Dermis microvascular lymphatic vessel endothelial cell (primary cell): ENCODE measurements at places on chromosomes 5 and 9.

DNA sequence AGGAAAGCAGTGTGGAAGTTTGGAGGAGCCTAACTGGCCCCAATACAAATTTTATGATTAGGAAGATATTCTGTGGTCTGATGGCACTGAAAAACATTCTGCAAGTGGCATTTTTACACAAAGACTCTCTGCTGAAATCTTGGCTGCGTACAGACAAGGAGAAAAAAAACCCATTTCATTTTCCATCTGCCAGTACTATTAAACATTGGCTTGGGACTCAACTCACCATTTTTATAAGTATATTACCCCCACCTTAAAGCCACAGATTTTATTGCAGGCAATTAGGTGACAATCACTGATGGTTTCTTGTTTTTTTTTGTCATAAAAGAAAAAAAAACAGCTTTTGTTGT is 206.9 kb downstream of the PTTG1 start:
- no peak for DNase-seq

DNA sequence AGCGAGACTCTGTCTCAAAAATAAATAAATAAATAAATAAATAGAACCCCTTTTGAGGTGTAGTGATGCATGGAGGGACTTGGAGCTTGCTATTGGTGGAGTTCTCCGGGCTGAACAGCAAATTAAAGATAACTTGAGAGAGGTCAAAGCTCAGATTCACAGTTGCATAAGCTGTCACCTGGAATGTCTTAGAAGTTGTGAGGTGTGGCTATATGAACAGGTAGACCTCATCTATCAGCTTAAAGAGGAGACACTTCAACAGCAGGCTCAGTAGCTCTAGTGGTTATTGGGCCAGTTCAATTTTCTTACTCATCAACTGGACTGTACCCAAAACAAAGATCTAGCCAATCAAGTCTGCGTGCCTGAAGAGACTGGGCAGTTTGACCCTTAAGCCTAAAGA is 11.7 kb upstream of the STING1 start:
- no peak for DNase-seq

DNA sequence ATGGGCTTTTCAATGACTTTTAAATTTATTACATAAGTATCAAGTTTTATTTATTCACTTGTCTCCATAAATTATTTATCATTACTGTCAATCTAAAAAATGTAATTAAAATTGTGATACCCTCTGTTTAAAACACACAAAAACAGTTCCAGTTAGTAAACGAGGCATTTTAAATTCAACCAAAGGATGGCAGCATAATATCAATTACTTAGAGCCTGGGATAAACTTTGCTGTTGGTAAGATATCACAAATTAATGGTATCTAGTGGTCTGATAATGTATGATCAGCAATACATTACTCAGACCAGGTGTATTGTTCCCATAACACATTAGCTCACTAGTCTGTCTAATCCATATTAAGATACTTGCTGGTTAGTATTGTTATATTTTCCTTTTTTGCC is 9.6 kb upstream of the IFNE start:
- DNase-seq = peak; percentile 20

- no peak for DNase-seq
Measured at GRCh38 chr5:71807909-71808308, 88.8 kb downstream of the CARTPT start.

GRCh38 chr5:169723103-169723831 is 86.2 kb downstream of the DOCK2 start:
- DNase-seq = no peak

- DNase-seq = no peak
Measured at GRCh38 chr9:73011956-73012355, 59.1 kb upstream of the ALDH1A1 start.

DNA sequence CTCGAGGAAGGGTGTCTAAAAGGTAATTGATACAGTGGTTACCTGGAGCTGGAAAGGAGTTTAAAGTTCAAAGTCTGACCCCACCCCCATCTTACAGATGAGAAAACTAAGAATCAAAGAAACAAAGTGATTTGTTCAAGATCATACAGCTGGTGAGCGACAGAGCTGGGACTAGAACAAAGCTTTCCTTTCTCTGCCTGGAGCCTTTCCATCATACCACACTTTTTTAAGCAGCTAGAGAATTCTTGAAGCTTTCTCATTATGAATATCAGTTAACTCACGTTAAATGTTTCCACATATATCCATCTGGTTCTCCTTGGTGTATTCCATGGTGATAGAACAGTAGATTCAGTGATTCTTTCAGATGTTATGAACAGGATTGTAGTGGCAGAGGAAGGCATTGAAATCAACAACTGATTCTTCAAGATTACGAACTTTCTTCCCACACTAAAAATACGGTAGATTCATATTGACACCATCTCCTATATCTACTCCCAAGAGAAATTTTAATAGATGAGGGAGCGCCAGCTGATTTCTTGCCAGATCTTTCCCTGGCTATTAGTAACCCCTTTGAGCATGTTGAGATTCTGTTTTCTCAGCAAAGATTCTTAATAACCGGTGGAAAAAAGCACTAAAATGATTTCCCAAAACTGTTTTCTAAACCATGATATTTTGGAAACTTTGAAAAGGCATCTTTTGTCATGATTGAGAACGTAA is 233.7 kb downstream of the ADAMTSL1 start:
- no peak for DNase-seq

- DNase-seq = no peak
Measured at GRCh38 chr5:103693517-103693916, 130.9 kb upstream of the NUDT12 start.

- DNase-seq = no peak
Measured at GRCh38 chr9:16884952-16885513, 14.6 kb upstream of the BNC2 start.

GRCh38 chr5:122515709-122516431 is 203.8 kb downstream of the SNCAIP start:
- DNase-seq = peak; percentile 71

- DNase-seq = peak; percentile 79
Measured at GRCh38 chr5:58629271-58630159, 46.6 kb downstream of the RAB3C start.

- no peak for DNase-seq
Measured at GRCh38 chr9:114365194-114365593, 22.6 kb downstream of the AKNA start.

DNA sequence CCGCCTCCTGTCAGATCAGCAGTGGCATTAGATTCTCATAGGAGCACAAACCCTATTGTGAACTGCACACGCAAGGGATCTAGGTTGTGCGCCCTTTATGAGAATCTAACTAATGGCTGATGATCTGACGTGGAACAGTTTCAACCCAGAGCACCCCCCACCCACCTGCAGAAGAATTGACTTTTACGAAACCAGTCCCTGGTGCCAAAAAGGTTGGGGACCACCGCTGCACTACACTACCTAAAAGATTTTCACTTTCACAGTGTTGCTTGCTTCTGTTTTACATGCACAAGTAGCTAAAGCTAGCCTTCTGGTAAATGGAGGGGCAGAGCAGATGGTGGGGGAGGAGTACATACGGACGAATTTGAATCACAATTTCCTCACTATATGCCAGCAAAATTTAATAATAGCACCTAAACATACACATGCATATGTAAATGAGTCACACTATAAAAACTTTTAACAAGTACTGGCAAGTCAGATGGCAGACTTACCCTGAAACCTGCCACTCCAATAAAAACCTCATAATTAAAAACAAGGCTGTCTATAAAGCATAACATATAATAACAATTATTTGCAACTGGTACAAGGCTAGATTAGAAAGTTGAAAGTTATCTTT is 24.0 kb upstream of the CDKN2B start:
- no peak for DNase-seq

DNA sequence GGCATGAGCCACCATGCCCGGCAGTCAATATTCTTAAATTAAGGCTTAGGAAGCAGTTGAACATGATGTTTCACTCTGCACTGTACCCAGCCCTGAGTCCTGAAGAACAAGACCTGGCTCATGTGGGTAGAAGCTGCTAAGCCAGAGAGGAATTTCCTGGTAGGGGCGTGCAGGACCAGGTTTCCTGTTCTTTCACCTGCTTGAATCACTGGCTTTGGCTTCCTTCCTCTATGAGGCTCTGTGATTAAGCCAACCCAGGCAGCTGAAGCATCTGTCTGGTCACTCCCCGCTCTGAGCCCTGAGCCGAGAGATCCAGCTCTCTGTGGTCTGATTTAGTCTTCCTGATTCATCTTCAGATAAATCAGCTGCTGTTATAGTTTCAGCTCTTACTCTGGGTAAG is 29.1 kb downstream of the CFAP77 start:
- peak; percentile 10 for DNase-seq

DNA sequence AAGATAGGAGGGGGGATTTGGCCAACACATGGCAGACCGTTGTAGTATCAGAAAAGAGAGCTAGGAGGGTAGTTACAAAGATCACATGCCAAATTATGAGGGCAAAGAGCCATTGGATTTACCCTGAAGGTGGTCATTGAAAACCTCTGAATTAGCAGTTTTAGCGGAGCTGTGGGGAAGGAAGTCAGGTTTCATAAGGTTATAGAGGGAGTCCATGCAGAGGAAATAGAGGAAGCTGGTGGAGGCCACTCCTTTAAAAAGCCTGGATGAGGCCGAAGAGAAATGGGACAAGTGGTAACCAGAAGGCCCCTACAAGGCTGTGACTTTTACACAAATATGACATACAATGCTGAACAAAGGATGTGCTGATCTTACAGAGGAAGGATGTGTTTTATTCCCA is 13.2 kb downstream of the DOCK8 start:
- DNase-seq = no peak

GRCh38 chr5:61256474-61256873 is 75.6 kb upstream of the ZSWIM6 start:
- peak; percentile 24 for DNase-seq

- no peak for DNase-seq
Measured at GRCh38 chr5:118553662-118554061, 434.7 kb downstream of the DTWD2 start.

GRCh38 chr5:173794901-173795416 is 93.2 kb upstream of the CPEB4 start:
- no peak for DNase-seq
